T-cell (primary cell): ENCODE measurements at places on chromosomes 4 and X. TPM values are rescaled to one million over a fixed set of nuclear protein-coding genes. Genes with fewer than 3 reads are reported as not detected.

NPNT gene
- not detected for total RNA-seq

FMR1NB gene
- not detected for total RNA-seq

HSD17B13 gene
- total RNA-seq, result 0.60 TPM

GPC4 gene
- 0.32 TPM for total RNA-seq

SHROOM4 gene
- 0.06 TPM for total RNA-seq

AMTN gene
- total RNA-seq, result not detected

KLB gene
- not detected for total RNA-seq

UGT2B7 gene
- not detected for total RNA-seq

DNA sequence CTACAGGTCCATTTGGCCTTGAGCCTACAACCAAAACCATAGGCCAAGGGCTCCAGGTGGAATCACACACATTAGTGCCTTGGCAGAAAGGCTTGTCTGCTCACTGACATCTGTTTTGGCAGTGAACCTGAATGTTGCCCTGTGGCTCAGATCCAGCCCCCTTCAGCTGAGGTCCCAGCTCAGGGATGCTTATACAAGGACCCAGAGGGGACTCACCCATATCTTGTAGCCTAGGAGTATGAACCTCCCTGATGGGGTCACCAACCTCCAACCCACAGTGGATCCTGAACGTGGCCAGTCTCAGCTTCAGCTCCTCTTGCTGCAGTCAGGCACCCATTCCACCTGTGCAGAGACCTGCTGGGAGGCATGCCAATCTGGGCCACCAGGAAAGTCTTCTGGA is 50.8 kb upstream of the HMX1 start:
- no peak for DNase-seq

DNA sequence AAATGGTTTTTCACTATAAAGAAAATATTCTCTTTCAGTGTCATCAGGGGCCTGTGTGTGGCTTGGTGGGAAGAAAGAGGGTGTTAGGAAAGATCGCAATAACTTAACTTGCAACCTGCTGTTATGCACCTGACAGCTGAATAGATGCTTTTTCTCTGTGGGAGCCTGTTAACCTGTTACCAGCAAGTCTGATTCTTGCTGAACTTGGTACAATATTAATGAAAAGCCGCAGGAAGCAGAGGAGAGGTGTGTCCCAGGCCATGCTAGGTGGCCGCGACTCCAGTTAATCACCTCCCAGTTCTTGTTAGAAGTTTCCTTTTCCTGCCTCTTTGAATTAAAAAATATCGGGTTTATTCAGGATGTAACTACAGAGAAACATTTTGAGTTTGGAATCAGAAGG is 494.8 kb upstream of the AGA start:
- DNase-seq, result no peak

DNA sequence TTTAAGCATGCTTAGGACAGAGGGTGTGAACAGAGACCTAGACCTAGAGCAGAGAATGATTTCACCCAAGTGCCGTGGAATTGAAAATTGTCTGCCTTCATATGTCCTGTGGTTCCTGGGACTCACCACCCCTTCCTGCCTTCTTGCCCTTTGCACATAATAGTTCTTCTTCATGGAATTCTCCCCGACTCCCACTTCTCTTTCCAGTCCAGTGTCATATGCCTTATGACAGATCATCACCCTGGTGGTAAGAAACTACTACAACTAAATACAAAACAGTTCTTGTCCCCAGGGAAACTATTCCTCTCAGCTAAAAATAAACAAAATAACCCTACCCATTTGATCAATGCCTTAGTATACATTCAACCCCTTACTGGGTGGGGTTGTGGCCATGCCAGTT is 43.3 kb downstream of the BMPR1B start:
- no peak for DNase-seq

GRCh38 chr4:178309890-178310289 is 867.7 kb upstream of the AGA start:
- no peak for DNase-seq

- DNase-seq, result no peak
Measured at GRCh38 chr4:185846505-185847150, 34.6 kb upstream of the SORBS2 start.

GRCh38 chrX:100413229-100413628 is 3.2 kb upstream of the PCDH19 start:
- no peak for DNase-seq

DNA sequence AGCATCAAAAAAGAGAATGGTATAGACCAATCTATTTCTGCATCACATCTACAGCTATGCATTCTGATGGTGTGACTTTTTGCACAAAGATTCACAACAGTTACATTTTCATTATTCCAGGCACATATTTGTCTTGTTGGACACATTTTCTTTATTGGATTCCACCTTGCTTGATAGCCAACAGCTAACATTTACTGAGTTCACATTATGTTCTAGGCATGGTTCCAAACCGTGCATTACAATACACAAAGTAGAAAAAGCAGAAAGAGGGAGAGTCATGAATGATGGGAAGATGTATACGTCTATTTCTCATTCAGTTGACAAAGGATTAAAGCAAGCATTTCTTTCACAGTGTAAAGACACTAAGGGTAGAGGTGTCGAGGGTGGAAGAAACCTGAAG is 22.9 kb upstream of the CLGN start:
- no peak for DNase-seq

DNA sequence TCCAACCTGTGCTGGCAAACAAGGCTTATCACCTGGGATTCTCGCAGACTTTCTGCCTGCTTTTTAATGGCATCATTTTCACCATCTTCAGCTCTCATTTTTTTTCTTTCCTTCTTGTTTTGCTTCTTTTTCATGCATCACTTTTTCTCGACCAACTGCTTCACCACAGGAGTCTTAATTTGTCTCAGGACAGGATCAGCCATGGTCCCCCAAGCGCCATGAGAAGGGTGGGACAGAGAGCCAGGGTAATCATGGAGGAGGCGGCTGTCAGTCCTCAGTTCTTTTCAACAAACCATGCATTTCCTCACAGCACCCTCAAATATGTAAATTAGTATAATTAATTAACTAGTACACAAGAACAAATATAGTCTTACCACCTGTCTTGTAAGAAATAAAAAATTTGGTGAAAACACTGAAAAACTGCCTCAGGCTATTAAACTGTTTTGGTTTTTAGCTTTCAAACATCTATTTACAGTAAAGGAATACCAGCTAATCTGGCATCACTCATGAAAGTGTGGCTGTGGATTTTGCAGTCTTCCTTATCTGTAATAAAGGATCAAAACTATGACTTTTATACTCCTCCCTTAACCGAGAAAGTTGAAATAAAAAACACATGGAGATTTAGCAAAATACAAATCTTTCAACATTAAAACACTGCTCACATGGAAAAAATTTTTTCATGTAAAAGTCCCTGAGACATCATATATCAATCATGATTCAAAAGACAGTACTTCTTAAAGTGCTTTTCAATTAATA is 19.1 kb downstream of the EIF4E start:
- no peak for DNase-seq

DNA sequence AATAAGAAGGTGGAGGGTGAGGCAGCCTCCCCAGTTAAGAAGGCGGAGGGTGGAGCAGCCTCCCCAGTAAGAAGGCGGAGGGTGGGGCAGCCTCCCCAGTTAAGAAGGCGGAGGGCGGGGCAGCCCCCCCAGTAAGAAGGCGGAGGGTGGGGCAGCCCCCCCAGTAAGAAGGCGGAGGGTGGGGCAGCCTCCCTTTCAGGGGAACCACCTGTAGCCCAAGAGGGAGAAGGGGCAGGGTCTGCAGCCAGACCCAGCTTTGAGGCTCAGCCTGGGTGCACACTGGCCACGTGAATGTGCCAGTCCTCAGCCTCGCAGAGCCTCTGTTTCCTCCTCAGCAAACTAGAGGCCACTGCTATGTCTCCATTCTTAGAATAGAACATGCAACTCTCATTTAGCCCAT is 52.6 kb downstream of the HMX1 start:
- no peak for DNase-seq

DNA sequence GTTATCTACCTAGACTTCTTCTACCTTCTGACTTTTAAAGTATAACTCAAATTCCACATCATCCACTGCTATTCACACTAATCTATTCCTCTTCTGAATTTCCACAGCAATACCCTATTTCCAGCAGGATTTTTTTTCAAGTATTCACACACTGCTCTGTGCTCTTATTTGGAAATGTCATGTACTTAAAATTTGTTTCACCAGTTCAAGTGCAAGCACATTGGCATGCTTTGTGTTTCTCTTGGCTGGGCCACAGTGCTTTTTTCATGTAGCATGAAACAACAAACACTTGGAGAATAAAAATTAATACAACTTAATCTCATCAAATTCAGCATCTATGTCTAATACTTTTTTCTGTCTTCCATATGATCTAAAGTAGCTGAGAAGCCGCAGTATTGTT is 161.8 kb upstream of the PCDH18 start:
- DNase-seq, result no peak

- no peak for DNase-seq
Measured at GRCh38 chr4:80144676-80145470, 52.4 kb upstream of the PRDM8 start.

DNA sequence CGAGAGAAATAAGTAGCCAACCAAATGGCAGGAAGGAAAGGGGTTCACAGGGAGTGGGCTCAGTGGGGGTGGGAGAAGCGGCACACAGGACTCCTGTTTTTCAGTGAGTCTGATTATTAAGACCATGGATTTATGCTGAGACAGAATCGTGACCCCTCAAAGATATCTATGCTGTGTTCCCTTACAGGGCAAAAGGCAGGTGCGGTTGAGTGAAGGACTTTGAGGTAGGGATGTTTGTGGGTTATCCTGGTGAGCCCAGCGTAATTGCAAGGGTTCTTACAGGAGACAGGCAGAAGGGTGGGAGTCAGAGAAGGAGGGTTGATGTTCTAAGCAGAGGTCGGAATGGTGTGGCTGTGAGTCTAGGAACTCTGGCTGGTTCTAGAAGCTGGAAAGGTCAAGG is 73.0 kb downstream of the EVC start:
- no peak for DNase-seq

GRCh38 chr4:44916411-44916810 is 190.1 kb upstream of the GNPDA2 start:
- no peak for DNase-seq

DNA sequence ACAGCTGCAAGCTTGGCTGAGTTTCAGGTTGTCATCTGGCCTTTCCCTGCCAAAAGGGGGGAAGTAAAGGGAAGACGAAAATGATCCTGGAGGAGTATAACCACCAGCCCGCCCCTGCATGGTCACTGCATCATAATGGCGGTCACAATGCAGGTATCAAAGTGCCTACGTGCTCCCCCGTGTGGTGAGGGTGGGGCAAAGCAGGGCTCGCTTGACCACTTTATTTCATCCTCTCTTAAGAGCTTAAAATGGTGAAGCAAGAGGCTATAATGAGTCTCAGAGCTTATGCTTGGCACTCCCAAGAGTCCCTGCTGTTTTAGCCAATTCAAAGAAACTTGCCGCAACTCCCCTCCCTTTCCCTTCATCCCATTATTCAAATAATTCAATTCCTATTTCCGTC is 105.6 kb downstream of the APOOL start:
- no peak for DNase-seq

- DNase-seq, result peak; percentile 4
Measured at GRCh38 chr4:71187404-71188155, 151.2 kb upstream of the SLC4A4 start.

GRCh38 chr4:40388239-40388638 is 53.1 kb downstream of the CHRNA9 start:
- no peak for DNase-seq

GRCh38 chrX:8743126-8743732 is 11.3 kb upstream of the ANOS1 start:
- peak; percentile 48 for DNase-seq

- no peak for DNase-seq
Measured at GRCh38 chrX:49947781-49948180, 25.4 kb downstream of the CLCN5 start.

DNA sequence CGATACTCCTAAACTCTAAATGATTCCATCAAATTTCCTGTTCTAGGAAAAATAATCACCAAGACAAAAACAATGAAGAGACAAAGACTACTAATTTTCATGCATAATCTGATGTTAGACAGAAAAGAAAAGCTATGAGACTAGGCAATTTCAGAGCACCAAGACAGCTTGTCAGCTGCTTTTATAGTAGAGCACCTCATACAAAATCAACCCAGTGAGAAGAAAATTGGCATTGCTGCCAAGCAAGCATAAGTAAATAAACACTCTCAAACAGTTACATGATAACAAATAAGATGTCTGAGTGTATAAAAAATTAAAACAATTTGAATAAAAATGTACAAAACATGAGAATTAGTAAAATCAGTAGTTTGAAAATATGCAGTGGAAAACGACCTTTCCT is 1544.6 kb downstream of the C4orf33 start:
- no peak for DNase-seq

GRCh38 chr4:170741856-170742255 is 652.1 kb upstream of the AADAT start:
- DNase-seq, result no peak

GRCh38 chrX:148854306-148854705 is 353.9 kb downstream of the AFF2 start:
- DNase-seq, result no peak

DNA sequence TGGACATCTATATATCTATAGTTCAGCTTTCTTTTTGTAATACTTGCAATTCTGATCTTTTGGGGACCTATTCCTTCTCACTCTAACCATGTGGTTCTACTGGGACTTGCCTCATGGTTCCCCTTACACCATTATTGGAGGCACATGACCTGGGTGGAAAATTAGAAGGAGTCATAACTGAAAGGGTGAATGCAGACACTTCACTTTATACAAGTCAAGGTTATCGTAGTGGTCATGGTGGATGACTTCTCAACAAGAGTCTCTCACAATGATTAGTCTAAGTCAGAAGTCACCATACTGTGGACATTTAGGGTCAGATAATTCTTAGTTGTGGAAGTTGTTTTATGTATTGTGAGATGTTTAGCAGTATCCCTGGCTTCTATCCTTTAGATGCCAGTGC is 10.5 kb upstream of the EIF4E start:
- no peak for DNase-seq

DNA sequence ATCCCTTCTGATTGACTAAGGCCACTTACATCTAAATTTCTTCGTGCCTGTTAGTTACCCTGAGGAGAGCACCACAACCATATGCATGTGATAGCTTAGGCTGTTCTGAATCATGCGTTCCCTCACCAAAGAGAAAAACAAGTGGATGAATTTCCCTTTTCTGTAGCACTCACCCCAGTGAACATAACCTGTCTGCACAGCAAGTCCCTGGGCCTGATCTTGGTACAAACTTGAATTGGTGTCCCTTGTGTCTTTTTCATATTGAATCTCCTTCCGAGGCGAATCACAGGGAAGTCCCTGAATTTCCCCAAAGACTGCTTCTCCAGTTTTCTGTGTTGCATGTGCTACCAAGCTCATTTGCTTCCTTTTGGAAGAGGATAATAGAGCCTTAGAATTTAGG is 100.4 kb downstream of the KLHL8 start:
- DNase-seq, result no peak

GRCh38 chr4:89755220-89755619 is 81.7 kb downstream of the SNCA start:
- no peak for DNase-seq

GRCh38 chr4:95549246-95550114 is 707 bp upstream of the UNC5C start:
- DNase-seq, result no peak

DNA sequence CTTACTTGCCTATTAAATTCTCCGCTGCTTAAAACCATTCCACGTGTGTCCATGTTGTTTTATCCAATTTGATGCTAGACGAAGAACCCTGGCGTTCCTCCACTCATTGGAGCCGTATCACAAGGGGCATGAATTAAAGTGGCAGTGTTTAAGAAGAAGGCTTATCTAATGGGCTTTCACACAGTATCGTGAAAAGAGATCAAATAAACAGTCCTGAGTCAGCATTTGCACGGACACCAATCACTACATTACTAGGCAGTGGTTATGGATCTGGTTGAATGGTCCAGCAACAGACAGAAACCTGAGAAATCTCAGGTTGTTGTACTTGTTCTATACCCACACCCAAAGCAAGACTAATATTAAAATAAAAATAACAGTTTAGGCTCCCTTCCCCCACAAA is 671.6 kb downstream of the FAT4 start:
- DNase-seq, result no peak
